Activated effector memory CD4-positive, alpha-beta T cell treated with anti-CD3 and anti-CD28 coated beads, Interleukin-2, amount 50 U/mL, for 16 hours (primary cell): ENCODE measurements at places on chromosomes 4 and X.

DNA sequence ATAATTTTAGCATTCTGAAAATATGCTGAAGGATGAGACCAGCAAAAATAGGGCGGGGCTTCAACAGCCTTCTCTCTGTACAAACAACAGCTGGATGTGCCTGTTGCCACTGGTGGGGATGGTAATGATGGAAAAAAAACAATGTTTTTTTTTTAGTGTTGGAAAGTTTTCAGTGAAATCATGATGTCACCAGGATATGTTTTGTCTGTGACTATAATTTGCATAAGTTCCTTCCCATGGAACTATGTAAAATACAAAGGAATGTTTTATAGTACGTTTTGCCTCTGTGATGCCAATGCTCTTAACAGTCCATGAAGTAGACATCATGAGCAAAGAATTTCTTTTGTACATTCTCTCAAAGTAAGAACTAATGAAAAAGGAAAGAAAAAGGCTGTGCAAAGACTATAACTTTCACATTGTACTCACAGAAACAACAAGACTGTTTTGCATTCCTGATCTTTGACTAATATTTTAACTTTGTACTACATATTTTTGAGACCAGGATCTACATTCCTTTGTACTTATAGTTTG, 589.7 kb downstream of the SPRY1 start:
- DNase-seq = no peak

DNA sequence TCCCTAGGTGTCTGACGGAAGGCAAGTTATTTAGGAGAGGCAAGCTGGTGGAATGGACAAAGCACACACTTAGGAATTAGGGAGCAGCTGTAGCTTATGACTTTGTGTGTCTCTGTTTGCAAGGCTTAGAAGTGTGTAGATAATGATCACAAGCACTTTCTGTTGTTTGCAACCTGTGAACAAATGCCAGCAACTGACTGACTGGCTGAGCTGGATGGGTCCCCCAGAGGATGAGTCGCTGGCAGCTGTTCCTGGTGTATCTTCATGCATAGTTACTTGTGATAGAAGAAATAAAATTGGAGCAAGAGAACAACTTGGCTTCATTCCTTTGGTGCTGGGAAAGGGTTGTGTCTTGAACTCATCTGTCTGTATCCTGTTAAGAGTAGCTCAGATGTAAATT, 64.2 kb upstream of the BEND4 start:
- no peak for DNase-seq

- DNase-seq = no peak
Measured at GRCh38 chr4:182760551-182761043, 156.6 kb downstream of the DCTD start.

DNA sequence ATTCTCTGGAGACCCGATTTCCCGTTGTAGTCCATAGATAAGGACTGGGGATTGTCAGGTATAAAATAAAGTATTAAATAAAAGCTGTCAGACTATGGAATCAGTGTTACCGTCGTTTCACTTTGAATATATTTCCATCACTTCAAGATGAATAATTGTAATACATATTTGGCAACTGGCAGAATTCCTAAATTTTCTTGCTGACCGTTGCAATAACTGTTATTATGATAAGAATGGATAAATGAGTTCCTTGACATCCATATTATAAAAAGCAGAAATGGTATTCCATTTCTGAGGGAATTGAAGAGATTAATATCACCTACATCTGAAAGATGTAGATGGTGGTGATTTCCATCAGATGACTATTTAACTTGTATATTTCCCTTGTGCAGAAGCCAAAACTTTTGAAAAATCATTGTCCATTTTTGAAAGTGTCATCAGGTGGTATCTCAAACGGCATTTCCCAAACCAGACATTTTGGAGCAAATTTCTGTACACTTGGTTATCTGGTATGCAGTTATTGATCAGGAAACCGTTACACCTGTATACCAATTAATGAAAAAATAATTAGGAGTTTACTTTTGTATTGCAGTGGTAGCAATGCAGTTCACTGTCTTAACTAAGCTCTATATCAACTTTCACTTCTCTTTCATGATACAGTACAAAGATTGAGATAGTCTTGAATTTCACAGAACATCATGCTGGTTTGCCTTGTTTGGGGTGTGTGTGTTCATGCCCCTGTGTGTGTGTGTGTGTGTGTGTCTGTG, 878.5 kb downstream of the PCDH18 start:
- no peak for DNase-seq

DNA sequence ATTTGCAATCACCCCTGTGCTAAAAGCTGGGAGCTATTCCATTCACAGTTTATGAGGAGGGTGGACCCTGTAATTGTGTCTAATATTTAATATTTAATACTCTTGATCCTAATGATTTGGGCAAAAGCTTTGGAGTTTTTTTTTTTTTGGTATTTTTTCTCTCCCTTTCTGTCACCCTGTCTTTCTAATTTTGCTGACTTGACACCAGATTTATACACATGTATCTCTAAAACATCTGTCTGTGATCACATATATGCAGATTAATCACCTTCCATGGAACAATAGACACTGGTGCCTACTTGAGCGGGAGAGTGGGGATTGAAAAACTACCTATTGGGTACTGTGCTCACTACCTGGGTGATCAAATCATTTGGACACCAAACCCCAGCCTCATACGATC, 18.7 kb upstream of the ANTXR2 start:
- no peak for DNase-seq

- DNase-seq = no peak
Measured at GRCh38 chr4:27514711-27515110, 654.1 kb downstream of the STIM2 start.

GRCh38 chr4:97104666-97105065, 1038.6 kb downstream of the STPG2 start:
- DNase-seq = no peak
